ENCODE measurements at places on chromosomes 2 and 18.

- no peak for DNase-seq
Observed at GRCh38 chr2:79850912-79851311, 338.1 kb downstream of the CTNNA2 start.

GRCh38 chr2:129672521-129672920, 306.9 kb upstream of the RAB6C start:
- DNase-seq = no peak

- DNase-seq = no peak
Observed at GRCh38 chr2:64015391-64015790, 3.8 kb downstream of the VPS54 start.

GRCh38 chr18:79919089-79919488, 32.4 kb downstream of the SLC66A2 start:
- no peak for DNase-seq
